ENCODE measurements at places on chromosomes 6 and 20. TPM values are rescaled to one million over a fixed set of nuclear protein-coding genes. Genes with fewer than 3 reads are reported as not detected.

The GPR6 gene
- not detected for total RNA-seq

The CALHM5 gene
- total RNA-seq = 0.31 TPM

The CASS4 gene
- total RNA-seq = 0.04 TPM

The ZNF334 gene
- 4.5 TPM for total RNA-seq

The NKX2-2 gene
- 3.5 TPM for total RNA-seq

Data from pancreas (tissue), 10 donors.